ENCODE measurements at places on chromosomes 1 and 21.

DNA sequence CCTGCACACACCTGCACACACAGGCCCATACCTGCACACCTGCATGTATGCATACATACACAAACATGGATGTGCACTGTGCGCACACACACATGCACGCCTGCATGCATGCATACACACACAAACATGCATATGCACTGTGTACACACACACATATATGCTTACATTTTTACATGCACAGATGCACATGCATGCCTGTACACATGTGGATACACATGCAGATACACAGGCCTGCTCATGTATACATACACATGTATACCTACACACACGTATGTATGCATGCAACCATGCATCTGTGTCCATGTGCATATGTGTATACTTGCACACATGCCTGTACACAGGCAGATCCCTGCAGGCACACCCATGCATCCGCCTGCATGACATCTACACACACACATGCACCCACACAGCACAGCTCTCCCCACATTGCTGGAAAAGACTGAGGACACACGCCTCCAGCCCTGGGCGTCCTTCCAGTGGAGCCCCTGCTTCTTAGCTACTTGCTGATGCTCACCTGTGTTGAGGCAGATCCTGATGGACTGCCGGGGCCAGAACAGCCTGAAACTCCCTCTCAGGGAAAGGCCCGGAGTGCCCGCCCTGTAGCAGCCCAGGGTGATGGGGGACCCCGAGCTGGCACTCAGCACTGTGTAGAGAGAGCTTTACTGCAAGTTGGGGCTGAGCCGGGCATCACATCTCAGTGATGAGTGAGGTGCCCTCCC, 28.6 kb downstream of the KRTAP10-1 start:
- no peak for DNase-seq

DNA sequence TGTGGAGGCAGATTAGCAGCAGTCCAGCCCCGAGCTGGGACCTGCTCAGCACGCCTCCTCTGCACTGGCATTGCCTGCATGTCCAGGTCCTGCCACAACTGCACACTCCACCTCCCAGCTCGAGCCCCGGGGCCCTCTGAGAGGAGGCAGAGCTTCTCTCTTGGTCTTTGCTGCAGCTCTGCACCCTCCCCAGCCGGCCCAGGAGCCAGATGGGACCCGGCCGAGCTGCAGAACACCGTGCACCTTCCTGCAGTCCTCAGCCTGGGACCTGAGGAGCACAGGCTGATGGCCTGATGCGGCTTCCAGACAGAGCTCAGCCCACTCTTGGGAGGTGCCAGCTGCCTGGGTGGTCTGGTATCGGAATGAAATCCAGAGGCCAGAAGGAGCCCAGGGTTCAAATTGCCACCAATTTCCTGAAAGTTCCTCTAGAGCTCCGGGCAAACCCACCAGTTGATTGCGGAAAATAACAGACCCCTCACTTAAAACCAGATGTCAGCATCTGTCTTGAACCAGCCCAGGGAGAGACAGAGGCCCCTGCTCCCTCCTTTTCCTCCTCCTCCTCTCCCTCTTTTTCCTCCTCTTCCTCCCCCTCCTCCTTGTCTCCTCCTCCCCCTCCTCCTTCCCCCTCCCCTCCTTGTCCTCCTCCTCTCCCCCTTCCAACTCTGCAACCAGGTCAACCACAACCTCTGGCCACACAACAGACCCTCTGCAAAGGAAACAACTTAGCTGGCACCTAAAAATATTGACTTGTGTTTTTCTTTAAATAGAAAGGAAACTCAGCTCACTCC, 10.6 kb upstream of the SPSB1 start:
- DNase-seq = no peak

DNA sequence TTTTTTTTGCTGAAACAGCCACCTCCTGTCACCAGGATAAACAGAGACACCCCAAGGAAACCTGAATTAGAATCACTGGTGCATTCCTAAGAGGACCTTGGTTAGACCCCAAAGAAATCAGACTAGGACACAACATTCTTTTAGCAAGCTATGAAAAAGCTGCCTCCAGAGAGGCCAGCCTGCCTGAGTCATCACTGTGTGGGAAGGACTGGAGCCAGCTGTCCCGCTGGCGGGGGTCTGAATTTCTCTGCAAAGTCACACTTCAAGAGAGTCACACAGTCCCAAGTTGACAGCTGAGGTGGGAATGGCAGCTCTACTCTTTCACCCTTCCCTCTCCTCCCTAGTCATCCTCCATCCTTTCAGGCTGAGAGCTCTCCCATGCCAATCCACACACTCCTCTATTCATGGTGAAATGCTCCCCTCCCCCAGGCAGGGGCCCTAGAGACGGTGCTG, 405.0 kb upstream of the POU3F1 start:
- DNase-seq = no peak

GRCh38 chr1:14486401-14487201, 111.9 kb upstream of the KAZN start:
- no peak for DNase-seq

DNA sequence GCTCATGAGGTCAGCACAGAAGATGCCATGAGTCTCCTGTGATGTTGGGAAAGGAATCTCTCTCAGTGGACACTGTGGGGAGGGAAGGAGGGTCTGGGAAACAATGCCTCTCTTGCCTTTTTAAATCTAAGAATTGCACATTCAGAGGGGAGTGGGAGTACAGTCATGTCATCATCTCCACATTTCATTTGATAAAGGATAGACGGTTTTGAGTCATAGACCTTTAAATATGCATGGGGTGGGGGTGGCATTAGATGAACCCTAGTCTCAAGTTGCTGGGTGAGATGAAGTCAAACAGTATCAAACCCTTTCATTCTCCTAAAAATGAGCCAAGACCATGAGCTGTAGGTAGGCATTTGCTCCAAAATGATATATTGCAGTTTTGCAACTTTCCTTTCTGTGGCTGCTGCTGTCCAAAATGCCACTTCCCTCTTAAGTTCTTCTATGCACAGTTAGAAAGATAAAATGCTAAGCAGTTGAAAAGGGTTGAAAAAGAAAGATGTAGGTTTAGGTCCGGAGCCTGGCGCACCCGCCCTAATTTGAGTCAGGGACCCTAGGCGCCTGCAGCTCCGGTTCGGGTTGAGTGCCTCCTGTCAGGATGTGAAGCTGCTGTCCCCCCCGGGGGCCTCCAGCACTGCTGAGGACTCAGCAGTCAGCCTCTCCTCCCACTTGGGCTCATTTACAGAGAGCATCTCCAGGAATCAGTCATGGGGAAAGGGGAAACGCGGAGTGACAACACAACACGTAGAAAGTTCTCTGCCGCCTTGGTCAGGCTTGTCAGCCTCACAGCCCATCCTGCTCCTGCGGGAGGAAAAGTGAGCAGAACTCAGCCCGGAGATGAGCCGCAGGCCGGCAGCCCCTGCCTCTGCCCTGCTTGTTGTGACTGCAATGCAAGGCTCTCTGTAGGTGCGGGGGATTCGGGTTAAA, 479.3 kb upstream of the RUNX1 start:
- DNase-seq = no peak

DNA sequence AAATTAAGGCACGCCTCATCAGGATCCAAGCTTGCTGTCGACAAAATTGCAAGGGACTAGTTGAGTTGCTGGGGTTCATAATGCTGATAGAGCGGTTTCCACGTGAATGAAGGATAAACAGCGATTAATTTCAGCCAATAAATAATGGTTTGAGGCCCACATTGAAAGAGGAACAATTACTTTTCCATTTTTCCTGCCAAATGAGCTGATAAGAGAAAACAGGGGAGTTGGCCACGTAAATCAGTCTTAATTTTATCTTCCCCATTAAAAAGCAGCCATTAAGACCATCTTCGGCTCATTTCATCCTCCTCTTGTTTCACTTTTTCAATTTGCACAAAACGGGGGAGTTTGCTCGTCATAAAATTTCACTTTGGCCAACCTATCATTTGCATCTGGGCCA, 235.5 kb upstream of the RRP15 start:
- no peak for DNase-seq

DNA sequence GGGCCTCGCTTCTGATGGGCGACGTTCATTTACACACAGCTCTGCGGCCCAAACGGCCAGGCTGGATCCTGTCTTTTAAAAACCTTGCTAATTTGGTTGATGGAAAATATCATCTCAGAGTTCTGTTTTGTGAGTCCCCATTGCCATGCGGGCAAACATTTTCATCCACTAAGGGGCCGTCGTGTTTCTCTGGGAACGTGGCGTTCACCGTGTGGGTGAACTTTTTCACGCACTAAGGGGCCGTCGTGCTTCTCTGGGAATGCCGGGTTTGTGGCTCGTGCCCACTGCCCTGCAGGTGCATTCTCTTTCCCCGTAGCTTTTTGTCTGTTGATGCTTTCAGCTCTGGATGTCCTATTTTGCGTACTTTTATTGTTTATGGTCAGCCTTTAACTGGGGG, 6.8 kb downstream of the COL18A1 start:
- no peak for DNase-seq

- no peak for DNase-seq
Observed at GRCh38 chr21:30580132-30580531, 10.1 kb downstream of the KRTAP22-2 start.

DNA sequence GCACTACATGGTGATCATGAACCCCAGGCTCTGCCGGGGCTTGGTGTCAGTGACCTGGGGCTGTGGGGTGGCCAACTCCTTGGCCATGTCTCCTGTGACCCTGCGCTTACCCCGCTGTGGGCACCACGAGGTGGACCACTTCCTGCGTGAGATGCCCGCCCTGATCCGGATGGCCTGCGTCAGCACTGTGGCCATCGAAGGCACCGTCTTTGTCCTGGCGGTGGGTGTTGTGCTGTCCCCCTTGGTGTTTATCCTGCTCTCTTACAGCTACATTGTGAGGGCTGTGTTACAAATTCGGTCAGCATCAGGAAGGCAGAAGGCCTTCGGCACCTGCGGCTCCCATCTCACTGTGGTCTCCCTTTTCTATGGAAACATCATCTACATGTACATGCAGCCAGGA, 589 bp downstream of the OR2W3 start:
- no peak for DNase-seq

DNA sequence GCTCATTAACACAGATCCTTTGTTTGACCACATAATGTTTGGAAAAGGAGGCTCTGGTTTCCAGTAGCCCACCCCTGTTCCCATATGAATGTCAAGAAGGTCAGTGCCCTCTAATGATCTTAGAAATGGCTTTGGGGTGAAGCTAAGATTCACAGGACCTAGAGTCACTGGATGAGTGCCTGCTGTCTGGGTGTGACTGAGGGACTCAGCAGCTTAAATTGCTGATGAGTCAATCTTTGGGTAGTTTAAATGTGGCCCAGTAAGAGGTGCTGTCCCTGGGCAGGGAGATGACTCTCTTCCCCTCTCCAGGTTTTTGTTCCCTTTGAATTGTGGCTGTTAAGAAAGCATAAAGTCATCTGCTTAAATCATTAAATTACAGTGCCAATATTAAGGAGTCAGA, 50.6 kb downstream of the L1TD1 start:
- DNase-seq = no peak

DNA sequence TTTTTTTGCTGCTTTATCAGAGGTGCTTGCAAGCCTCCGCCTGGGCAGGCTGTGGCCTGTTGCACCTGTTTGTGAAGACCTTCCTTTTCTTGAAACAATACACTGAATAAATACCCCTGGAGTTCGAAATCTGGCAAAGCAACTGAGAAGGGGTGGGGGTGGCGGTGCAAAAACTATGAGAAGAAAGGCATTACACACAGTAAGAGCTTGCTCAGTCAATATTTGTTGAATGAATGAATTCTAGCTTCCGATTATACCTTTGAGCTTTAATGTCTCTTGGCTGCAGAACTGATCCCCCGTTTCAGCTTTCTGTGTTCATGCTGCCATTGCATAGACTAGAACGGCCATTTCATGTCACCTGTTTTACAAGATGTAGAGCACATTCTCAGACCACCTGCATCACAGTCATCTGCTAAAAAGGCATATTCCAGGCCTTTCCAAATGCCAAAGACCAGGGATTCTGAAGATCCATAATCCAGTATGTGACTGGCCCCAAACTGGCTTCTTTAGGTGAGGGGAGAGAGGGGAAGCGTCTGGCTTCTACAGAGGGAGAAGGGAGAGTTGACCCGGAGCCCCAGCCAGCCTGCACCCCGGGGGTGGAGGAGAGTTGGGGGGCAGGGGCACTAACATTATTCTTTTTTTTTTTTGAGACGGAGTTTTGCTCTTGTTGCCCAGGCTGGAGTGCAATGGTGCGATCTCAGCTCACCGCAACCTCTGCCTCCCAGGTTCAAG, 111.5 kb downstream of the ETS2 start:
- DNase-seq = no peak

DNA sequence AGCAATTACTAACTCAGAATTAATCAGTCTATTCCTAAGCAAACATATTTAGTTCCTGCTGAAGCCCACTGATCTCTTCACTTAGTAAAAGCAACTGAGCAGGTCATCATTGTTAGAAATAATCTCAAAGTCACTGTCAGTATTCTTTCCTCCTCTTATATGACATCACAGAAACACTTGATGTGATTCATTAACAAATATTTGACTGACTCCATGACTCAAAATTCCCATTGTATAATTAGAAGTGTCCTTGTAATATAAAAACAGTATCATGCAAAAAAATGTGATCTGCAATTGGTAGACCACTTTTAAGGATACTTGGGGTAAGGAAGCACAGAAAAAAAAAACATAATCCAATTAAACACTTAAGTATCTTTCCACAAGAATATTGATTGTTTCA, 194.4 kb downstream of the DPYD start:
- DNase-seq = no peak

DNA sequence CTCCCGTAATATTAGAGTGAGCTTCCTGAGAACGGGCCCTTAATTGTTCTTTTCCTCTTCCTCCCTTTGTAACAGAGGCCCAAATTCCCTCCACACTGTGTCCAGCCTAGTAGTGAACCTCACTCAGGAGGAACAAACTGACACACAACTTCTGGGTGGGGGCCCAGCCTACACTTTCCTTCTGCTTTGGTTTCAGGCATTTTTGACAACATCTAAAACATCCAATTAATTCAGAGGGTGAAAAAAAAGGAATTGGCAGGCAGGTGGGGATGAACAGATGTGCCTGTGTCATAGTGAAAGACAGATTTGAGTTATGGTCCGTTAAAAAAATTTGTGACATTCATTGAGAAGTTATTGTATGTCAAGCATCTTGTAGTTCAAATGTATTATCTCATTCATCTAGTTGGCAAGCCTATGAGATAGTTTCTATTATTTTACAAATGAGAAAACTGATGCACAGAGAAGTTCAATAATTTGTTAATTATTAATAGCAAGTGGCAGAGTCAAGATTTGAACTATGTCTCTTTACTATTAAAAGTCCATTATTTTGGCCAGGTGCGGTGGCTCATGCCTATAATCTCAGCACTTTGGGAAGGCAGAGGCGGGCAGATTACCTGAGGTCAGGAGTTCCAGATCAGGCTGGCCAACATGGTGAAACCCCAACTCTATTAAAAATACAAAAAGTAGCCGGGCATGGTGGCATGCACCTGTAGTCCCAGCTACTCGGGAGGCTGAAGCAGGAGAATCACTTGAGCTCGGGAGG, 41.6 kb upstream of the LRIG2 start:
- no peak for DNase-seq

GRCh38 chr1:213274140-213274539, 223.1 kb downstream of the RPS6KC1 start:
- no peak for DNase-seq

GRCh38 chr1:204830747-204831146, 39.9 kb upstream of the NFASC start:
- DNase-seq = no peak

All from neural crest cell (in vitro differentiated cells).